Caki2 (cell line): ENCODE measurements at places on chromosomes 6 and 20.

GRCh38 chr6:149749594-149750135 is at the start of gene PCMT1:
Gene PCMT1, plus strand, starts transcription at chr6:149749741. Its CDS starts 161 bp downstream, at chr6:149749902.
- DNase-seq: peak; percentile 81

DNA sequence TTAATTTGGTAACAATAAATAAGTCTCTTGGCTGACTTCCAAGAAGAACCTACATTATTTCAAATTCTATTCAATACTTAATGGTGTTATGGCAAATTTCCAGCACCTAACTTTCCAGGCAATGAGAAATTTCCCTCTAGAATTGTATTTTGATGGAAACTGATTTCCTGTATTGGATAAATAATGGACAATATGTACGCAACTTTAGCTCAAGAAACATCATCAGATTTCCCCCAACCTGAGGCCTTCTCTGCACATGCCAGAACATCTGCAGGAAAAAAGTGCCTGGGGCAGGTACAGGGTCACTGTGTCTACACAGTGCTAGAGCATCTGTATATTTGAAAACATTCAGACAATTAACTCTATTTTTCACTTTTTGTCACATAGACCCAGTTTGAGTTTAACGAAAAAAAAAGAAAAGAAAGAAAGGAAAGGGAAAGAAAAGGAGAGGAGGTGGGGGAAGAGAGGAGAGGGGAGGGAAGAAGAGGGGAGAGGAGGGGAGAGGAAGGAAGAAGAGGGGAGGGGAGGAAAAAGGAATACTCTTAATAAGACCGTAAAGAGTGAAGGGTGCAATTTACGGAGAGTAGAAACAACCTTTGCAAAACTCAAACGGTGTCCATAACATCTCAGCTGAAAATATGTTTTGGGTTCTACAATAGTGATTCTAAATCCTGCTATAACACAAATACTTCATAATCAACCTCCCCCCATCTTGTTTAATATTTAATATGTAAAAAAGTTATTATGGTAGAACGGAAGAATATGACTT is 130.0 kb downstream of the TSHZ2 start:
- DNase-seq: no peak

GRCh38 chr6:41161851-41162552 is 914 bp downstream of the TREM2 start:
- DNase-seq: no peak

GRCh38 chr6:104591573-104592334 is 268.0 kb downstream of the HACE1 start:
- DNase-seq: no peak

DNA sequence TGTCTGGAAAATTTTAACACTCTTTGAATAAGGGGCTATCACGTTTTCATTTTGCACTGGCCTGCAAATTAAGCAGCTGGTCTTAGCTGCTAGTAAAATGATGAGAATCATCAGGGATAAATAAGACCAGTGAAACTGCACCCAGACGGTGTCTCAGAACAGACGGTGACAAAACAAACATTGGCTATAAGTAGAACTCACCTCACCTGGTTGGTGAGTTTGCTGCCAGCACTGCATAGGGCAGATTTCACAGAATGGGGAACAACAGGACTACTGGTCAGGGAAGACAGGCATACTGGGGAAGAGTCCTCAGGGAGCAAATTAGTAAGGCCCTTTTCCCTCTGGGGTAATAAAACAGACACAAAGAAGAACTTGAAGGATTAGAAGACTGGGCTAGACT is 175.9 kb upstream of the CITED2 start:
- DNase-seq: no peak

DNA sequence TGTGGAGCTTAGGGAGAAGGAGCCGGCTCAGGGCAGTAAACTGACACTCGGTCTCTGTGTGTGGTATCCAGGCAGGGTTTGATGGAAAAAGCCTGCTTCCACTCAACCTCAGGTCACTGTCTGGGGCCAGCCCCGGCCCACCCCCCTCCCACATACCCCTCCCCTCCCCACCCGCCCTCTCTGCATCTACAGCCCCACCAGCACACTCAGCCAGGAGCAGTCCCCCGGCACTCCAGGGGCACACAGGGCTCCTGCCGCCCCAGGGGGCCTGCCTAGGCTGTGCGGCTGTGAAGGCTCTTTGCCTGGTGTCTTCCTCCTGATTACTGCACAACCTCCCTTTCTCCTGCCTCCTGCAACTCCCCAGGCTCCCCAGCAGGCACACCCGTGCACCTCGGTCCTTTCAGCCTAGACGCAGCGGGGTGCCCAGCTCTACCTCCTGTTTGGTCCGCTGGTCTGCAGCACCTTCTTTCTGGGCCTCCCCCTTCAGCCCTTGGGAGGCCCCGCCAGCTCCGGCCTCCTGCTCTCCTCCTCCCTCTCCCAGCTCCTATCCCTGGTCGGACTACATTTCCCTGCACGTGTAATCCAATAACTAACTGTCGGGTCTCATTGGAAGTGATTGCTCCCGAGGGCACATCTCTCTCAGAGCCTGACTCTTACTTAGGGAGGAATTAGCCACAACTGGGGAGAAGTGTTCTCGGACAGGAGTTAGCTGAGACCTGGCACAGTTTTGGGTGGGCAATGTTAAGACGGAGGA is 1.3 kb upstream of the FOXF2 start:
- peak; percentile 11 for DNase-seq

- DNase-seq: no peak
These were observed 7.7 kb upstream of the SLC4A11 start for GRCh38 chr20:3246682-3247081.

DNA sequence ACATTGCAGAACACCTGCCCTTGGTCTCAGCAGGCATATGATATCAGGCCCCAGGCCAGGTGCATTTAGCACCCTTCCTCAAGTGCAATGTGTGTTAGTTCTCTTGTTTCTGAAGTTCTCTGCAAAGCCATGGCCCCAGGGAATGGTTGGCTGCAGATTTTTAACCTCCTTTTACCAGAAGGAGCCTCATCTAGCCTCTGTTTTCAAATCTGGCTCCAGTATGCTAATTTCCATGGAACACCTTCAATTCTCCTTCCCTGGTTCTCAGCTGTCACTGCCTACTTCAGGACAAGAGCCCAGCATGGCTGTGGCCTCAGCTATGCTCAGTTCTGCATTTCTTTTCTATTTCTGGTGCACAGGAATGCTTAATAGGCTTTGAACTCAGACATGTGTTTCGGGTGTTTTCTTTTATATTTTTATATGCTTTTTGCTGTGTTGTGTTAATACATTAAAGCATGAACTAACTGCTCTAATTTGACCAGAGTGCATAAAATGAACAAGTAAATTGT is 51.6 kb upstream of the OGFRL1 start:
- no peak for DNase-seq

GRCh38 chr20:56788041-56788670 is 159.1 kb downstream of the TFAP2C start:
- DNase-seq: peak; percentile 96

GRCh38 chr20:20334489-20334888 is 33.4 kb upstream of the INSM1 start:
- no peak for DNase-seq

DNA sequence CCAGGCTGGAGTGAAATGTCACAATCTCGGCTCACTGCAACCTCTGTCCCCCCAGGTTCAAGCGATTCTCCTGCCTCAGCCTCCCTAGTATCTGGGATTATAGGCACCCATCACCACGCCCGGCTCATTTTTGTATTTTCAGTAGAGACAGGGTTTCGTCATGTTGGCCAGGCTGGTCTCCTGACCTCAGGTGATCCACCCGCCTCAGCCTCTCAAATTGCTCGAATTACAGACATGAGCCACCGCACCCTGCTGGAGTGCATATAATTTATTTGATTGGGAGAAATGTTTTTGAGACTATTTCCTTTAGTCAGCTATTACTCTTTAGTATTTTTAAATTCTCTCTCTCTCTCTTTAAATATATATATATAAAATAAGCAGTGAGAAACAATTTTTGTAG is 29.8 kb downstream of the FAM83B start:
- DNase-seq: no peak

DNA sequence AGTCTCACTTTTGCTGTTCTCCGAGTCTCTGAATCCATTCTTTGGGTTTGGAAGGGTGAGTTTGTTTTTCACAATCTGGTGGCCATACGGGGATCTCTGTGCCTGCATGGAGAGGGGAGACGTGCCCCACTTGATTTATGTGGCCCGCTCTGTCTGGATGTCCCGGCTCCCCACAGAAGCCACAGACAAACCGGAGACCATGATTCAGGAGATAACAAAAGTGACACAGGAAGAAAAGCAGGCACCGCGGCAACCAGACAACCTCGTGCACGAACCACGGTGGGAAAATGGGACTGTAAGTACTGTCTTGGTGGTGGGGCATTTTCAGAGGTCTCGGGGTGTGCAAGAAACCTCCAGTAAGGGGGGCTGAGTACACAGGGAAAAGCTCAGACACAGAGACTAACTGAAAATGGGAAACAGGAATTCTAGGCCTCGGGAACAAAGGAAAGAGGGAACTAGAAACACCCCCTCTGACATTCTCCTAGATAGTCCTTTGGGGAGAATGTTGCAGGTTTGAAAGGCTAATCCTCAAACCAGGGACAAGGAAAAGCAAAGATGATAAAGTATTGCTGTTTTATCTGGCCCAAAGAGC is 22.1 kb upstream of the ZNF318 start:
- DNase-seq: no peak

- DNase-seq: no peak
These were observed 160.0 kb downstream of the PKHD1 start for GRCh38 chr6:51927450-51927849.
